Chondrocyte (in vitro differentiated cells): ENCODE measurements at places on chromosomes 16 and 17.

- no peak for DNase-seq
Observed at GRCh38 chr17:81210868-81211267, 11.9 kb downstream of the CEP131 start.

GRCh38 chr17:80826955-80827645 lies 164.5 kb upstream of the CHMP6 start:
- DNase-seq = peak; percentile 93

DNA sequence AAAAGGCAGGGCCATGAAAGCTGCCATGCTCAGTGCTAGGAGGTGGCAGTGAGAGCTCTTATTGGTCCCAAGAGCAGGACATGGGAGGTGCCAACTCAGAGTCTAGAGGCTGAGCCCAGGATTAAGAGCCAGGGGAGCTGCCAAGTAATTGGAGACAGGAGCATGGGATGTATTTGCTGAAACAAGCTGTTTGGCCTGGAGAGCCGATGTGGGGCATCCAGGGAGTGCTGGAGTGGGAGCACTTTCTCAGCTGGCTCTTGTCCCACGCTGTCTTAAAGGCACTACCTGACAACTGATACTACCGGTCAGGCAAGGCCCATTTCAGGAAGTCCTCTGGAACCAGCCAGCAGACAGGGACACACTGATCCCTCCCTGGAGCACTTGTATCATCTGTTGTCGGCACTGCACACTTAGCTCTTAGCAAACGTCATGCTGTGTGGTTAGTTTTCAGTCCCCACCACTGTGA lies 19.3 kb downstream of the ANKFN1 start:
- no peak for DNase-seq

DNA sequence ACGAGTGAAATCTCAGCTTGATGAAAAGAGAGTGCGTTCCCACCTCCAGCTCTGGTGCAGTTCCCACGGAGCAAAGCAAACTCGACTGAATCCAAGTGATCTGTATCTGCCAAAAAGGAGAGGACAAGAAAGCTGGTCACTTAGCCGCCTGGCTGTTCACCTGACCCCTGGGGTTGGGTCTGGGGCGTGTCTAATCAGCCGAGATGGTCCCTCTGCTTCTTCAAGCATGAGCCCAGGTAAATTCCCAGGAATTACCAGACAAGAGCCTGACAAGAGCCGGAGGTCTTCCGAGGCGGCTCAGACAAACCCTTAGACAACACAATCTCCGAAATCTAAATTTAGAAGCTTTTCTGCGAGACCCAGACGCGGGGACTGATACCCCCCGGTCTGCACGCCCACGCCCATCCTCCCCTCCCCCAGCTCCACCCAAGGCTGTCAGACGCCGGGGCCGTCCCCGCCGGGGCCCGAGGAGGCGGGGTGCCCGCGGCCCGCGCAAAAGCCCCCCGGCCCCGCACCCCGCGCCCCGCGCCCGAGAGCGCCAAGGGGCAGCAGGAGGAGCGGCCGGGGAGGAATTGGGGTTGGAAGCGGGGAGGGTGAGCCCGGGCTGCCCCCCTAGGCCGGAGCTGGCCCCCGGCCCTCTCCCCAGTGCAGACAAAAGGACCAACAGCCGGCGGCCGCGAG lies 674 bp downstream of the ZNF821 start:
- DNase-seq = no peak

GRCh38 chr17:35448214-35448898 lies at the start of gene SLFN13:
TSS of gene SLFN13 (minus strand) at chr17:35448766. CDS start at chr17:35445680, 3,086 bp downstream.
- DNase-seq = no peak

GRCh38 chr16:12819126-12820117 lies 15.7 kb upstream of the CPPED1 start:
- DNase-seq = no peak
